ENCODE measurements at places on chromosomes 7 and 10.

- no peak for DNase-seq
Measured at GRCh38 chr10:6635784-6636183, 55.7 kb upstream of the PRKCQ start.

- no peak for DNase-seq
Measured at GRCh38 chr7:13908667-13909397, 80.6 kb downstream of the ETV1 start.

- no peak for DNase-seq
Measured at GRCh38 chr10:15046626-15047025, 2.9 kb downstream of the OLAH start.

- no peak for DNase-seq
Measured at GRCh38 chr7:159022238-159022993, 122.3 kb downstream of the VIPR2 start.

DNA sequence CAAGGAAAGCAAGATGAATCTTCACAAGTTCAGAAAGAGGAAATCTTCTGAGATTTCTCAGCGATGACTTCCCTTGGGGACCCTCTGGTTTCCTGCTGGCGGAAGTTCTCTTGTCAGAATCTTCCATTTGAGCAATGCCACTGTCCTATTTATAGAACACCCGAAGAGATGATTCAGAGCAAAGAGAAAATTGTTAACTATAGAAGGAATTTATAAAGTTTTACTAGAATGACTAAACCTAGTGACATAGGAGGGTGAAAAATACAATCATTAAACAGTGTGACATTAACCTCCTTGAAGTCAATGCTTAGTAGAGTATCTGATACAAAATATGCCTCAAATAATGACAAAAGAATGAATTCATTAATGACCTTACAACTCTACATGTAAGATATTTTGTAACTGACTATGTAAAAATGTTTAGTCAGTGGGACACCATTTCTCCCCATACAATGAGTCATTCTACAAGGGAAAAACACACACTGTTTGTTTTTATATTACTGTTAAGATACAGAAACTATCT is 206.5 kb upstream of the CNTNAP2 start:
- DNase-seq = no peak

DNA sequence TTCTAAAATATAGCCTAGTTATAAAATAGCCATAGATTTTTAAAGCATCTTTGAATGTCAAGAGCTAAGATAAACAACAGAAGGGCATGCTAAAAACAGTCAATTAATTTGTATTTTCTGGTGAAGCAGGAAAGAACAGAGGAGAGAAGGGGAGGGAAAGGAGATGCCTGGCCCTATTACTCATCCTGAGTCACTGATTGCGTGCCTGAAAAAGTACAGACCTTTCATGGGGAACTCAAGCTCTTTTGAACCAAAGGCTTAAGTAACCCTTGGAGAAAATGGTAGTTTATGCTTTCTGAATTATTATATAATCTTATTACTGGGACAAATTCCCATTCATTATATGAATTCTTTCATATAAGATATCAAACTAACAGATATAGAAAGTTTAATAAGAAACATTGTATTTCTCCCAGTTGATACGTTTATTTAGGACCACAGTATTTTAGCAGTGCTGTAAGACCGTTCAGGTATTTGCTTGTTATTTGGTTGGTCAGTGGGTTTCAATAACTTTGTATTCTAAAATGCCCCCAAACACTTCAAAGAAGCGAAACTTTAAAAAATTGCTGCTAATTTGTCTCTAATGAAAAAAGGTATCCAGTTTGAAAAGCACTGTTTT is 151.3 kb downstream of the HGF start:
- DNase-seq = no peak

DNA sequence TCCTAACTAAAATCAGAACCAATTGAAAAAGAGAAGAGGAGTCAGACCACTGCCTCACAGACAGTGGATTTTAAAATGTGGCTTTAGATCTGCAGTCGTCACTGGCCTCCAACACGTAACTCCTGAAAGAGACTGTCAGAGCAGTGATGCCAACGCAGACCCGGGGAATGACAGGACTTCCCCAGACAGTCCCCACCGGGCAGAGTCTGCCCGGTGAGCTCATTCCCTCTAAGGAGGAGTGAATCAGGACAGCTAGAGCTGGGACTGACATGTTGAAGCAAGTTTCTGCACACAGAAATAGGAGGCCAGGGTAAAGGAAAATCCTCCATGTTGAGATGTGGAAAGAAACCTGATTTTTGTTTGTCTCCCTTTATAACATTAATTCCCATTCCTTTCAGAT is 105.0 kb downstream of the TES start:
- no peak for DNase-seq

- no peak for DNase-seq
Measured at GRCh38 chr7:106285855-106286492, 1.2 kb upstream of the NAMPT start.

- no peak for DNase-seq
Measured at GRCh38 chr7:127536741-127537140, 48.7 kb downstream of the GCC1 start.

DNA sequence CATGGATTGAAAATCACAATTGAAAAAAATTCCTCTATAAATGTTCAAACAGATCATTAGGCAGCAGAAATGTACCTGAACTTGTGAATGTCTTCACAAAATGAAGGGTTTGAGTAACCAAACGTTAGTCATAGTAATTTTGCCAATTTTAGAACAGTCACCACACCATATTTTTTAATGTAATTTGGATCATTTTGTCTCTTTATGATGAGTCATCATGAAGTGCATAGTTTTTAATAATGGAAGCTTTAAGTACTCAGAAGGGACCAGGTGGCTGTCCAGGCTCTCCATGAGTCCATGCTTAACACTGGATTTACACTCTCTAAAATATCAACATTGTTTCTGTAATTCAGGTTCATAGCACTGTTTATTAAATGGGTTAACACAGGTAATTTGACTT is 219.2 kb downstream of the ETV1 start:
- DNase-seq = no peak

DNA sequence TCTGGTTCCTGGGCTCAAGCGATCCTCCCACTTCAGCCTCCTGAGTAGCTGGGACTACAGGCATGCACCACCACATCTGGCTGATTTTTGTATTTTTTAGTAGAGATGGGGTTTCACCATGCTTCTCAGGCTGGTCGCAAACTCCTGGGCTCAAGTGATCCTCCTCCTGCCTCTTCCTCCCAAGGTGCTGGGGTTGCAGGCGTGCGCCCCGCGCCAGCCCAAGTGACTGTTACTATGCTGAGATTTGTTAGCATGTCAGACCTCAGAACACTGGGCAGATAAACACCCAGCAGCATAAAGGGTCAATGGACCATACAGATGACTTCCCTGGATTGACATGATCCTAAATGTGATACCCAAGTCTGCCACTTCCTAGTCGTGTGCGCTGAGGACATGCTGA is 59.9 kb upstream of the NMT2 start:
- DNase-seq = no peak

DNA sequence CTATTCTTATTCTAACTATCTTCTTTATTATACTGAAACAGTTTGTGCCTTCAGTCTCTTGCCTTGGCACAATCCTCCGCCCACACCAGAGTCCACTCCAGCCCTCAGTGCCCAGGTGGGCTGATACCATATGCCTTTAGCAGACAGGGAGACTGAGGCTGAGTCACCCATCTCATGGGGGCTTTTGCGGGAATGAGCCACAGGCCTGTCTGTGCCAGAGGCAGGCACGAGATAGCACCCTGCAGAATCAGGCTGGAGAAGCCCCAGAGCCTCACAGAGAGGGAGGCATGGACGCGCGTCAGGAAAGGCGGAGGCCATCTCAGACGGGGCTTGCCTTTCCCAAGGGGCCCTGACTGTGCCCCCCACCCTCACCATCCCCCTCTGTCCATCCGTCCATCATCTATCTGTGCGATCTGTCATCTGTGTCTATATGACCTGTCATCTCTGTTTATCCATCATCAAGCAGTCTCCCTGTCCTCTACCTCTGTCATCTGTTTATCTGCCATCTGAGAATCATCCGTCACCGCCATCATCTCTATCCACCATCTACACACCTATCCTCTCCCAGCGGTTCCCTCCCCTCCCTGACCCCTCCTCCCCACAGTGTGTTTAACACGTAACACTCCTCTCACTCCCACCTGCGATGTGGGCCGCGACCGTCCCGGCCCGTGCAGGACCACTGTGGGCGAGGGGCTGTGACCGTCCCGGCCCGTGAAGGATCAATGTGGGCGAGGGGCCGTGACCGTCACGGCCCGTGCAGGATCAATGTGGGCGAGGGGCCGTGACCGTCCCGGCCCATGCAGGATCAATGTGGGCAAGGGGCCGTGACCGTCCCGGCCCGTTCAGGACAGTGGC is 7.3 kb upstream of the ADAP1 start:
- DNase-seq = no peak

DNA sequence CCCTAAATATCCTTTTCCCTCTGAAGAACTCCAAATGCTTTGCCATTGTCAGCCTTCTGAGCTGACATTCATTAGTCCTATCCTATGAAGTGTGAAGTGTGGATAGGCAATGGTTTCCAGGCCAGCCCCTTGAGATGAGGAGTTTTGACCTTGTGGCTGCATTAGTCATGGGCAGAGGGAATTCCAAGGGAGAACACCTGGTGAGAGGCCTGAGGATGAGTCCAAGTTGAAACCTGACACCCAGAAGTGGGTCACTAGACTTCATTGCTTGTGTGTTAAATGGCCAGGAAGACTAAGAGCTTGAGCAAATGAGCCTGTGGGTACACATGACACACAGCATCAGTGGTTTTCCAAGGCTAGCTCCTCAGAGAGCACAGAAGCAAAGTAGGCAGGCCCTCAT is 260.8 kb downstream of the SKAP2 start:
- no peak for DNase-seq

DNA sequence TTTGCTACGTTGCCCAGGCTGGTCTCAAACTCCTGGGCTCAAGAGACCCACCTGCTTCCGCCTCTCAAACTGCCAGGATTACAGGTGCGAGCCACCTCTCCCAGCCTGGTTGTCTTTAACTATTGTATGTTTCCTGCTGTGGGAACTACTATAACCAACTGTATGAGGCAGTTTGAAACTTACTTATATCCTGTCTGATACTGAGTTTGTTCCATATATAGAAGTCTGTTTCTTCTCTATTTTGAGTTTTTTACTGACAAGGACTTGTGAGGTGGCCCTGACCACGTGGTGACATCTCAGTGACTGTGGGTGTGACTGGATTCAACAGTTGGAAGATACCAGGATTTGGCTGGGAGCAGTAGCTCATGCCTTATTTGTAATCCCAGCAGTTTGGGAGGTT is 14.2 kb downstream of the FBH1 start:
- DNase-seq = no peak

DNA sequence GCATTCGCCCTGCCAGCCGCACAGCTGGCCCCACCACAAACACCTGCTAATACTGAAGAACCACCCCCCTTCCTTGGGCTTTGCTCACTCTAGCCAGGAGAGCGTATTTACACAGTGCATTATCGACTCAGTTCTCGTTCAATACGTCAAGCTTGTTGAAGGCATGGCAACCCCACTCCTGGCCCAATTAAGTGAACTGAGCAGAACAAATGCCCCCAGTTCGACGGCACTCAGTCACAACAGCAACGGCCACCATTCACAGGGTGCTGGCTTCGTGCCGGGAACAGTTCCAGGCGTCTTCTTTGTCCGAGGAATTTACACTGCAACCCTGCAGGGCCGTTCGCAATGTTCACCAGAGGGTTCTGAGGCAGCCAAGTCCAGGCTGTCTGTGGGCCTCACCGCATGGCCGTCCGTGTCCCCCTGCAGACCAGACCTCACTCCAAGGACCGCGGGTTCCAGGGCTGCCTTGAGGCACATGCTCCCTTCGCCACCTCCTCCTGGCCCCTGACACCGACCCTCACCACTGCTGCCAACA is 175.3 kb downstream of the DIP2C start:
- DNase-seq = no peak

DNA sequence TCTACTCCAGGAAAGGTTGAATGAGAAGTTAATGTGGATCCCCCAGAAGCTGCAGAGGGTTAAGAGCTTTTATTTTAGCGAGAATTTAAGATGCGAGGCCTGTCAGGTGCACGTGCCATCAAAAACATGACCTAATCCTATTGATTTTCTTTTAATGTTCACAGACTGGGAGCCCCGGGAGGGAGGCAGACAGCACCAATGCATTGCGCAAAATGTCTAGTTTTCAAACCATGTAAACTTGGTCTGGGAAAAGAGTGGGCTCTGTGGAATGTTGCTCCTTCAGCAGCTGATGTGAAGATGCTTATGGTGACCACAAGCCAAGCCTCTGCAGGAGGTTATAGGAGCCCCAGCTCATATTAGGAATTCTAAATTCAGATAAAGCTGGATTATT is 172.0 kb upstream of the ITGB1 start:
- DNase-seq = no peak

GRCh38 chr10:62377966-62378365 is 3.8 kb downstream of the ZNF365 start:
- no peak for DNase-seq

GRCh38 chr10:63711867-63712716 is 190.9 kb downstream of the REEP3 start:
- no peak for DNase-seq

GRCh38 chr10:66924674-66925345 is 1.0 kb upstream of the LRRTM3 start:
- DNase-seq = no peak

- DNase-seq = no peak
Measured at GRCh38 chr10:128875030-128875744, 591.9 kb upstream of the MGMT start.

- DNase-seq = no peak
Measured at GRCh38 chr10:67780759-67781538, 57.0 kb downstream of the DNAJC12 start.

DNA sequence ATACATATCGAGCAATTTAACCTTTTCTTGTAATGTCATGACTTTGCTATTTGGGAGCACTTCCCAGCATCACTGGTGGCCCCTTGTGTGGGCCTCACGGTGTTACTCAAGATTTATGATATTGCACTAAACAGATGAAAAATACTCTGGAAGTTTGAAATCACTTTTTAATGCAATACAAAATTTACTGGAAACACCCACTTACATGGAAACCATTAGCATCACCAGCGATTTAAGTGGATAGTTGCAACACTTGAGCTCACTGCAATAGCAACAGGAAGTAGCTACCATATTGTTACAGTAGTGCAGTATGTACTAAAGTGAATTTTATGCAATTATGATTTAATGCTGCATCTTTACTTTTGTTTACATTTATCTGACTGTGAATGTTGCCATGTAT is 184.4 kb downstream of the MDFIC start:
- DNase-seq = no peak

DNA sequence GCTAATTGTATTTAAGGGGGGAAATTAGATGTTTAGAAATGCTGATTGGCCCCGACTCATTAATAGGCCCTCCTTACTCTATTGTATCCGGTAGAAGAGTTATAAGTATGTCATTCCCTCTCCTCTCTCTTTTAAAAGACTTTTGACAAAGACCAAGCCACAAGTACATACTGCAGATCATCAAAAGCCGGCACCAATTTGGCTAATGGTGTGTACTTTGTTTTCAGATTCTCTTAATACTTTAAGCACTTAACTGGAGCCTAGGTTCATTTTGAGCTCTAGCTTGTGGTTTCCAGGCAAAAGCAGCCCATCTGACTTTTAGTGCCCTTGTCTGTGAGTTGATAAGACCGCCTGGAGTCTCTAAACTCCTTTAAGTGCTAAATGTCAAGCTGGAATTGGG is 210.0 kb upstream of the LYZL1 start:
- DNase-seq = no peak
